ENCODE measurements at places on chromosomes 4 and X.
A peak's percentile ranks its signal among the peaks of the same experiment; 100 is the strongest.

DNA sequence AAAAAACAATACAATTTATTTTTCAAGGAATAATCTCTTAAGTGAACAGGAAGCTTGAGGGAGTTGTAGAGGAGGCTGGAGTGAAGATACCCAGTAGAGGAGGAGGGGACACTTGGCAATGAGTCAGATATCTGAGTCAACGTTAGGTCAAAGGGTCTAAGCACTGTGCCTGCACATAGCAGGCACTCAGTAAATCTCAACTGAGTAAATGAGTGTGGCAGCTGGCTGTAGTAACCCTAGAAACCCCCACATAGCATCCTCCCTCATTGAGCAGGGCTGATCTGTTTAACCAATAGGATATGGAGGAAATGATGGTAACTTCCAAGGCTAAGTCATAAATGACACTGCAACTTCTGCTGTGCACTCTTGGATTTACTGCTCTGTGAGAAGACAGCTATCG, 186.0 kb upstream of the FAM241A start:
- DNase-seq: peak; percentile 84

- peak; percentile 46 for DNase-seq
These were observed 314.5 kb downstream of the CAMK2D start for GRCh38 chr4:113447061-113447460.

DNA sequence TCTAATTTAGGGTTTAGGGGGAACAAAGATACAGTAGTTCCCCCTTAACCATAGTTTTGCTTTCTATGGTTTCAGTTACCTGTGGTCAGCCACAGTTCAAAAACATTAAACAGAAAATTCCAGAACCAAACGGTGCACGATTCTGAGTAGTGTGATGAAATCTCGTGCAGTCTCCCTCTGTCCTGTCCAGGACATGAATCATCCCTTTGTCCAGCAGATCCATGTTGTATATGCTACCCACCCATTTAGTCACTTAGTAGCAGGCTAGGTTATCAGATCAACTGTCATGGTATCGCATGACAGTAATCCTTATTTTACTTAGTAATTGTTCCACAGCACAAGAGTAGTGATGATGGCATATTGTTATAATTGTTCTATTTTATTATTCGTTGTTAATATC, 556.1 kb downstream of the IL1RAPL1 start:
- no peak for DNase-seq

- no peak for DNase-seq
These were observed 505.7 kb downstream of the PACRGL start for GRCh38 chr4:21205821-21206531.

DNA sequence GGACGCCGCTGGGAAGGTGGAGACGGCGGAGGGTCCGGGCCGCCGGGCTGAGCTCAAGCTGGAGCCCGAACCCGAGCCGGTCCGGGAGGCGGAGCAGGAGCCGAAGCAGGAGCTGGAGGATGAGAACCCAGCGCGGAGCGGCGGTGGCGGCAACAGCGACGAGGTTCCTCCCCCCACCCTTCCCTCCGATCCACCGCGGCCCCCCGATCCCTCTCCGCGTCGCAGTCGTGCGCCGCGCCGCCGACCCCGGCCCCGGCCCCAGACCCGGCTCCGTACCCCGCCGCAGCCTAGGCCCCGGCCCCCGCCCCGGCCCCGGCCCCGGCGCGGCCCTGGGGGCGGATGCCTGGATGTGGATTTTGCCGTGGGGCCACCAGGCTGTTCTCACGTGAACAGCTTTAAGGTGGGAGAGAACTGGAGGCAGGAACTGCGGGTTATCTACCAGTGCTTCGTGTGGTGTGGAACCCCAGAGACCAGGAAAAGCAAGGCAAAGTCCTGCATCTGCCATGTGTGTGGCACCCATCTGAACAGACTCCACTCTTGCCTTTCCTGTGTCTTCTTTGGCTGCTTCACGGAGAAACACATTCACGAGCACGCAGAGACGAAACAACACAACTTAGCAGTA, 483 bp downstream of the USP27X start:
- DNase-seq: peak; percentile 4

- no peak for DNase-seq
These were observed 1.6 kb downstream of the RPL10 start for GRCh38 chrX:154399527-154400368.

GRCh38 chr4:3681191-3681590, 85.0 kb upstream of the ADRA2C start:
- no peak for DNase-seq

DNA sequence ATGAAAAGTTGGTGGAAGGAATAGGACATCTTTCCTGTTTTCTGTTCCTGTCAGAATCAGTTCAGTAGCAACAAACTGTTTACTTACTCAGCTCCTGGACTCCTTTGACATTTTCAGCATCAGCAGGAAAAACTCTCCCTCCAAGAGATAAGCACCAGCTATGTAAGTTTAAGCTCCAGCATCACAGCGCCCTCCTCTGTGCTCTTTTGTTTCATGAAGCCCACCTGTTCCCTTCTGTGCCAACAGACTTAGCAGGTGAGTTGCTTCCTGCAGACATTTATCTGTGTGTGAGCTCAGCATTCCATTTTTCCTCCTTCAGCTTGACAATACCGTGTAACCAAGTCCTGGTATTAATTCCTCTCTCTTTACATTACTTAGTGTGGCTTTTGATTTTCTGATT, 644.1 kb upstream of the AGA start:
- DNase-seq: no peak

GRCh38 chrX:123217728-123218127, 33.6 kb downstream of the GRIA3 start:
- no peak for DNase-seq

- no peak for DNase-seq
These were observed 237.6 kb upstream of the NDST3 start for GRCh38 chr4:117796677-117797076.

GRCh38 chrX:3178329-3178728, 137.1 kb downstream of the ARSF start:
- no peak for DNase-seq

DNA sequence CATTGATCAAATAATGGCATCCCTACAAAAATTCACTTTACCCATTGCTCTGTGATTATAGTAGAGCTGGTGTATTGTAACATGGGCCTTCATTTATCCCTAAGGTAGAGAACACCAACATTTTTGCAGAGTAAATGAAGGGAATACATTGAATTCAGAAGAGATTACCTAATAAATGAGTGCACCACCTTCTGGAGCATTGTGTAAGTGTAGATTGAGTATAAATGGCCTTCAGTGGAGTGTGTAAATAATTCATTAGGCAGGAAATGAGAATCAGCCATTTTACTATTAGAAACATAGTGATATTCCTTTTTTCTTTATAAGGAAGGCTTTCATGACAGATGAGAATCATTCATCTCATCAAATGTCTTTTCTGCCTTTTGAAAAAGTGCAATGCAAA, 155.8 kb downstream of the FAM47B start:
- no peak for DNase-seq

GRCh38 chr4:126223784-126224407, 909.1 kb downstream of the FAT4 start:
- no peak for DNase-seq

DNA sequence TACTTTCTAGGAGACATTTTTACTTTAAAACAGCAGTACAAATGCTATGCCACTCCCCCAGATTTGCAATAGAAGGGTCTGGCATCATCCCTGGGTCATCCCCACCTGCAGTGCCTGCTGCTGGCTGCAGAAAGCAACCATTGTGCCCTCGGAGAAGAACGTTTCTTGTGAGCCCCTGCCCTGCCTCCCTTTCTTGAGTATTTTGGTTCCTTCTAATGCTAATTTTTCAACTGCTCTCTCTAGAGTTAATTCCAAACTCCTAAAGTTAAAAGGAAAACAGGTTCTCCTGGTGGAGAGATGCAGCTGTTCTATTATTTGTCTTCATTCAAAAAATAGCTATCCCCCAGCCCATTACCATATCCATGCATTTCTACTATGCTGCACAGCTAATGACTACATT, 107.1 kb downstream of the IDS start:
- DNase-seq: no peak

GRCh38 chr4:42945874-42946273, 53.4 kb downstream of the GRXCR1 start:
- no peak for DNase-seq
